ENCODE measurements at places on chromosomes 7 and 10.

DNA sequence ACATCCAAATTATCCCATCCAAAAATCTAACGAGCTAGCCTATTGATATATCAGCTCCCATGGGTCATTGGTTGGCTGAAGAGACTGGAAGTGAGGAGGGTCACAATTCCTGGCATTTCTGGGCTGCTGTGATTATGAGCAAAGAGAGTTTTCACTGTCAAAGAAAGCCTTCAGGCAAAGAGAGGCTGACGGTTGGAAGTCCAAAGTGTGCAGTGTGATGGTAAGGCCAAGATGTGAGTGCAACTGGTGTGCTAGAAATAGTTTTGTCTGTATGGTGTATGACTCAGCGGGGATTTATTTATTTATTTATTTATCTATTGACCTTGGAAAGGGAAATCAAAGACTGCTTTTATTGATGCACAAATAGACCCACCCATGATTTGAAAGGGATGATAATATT is 75.0 kb downstream of the AASS start:
- DNase-seq: no peak

- no peak for DNase-seq
Observed at GRCh38 chr10:9452056-9452455, 1397.6 kb downstream of the GATA3 start.

GRCh38 chr10:126081841-126082466 is 185.6 kb downstream of the FANK1 start:
- no peak for DNase-seq

DNA sequence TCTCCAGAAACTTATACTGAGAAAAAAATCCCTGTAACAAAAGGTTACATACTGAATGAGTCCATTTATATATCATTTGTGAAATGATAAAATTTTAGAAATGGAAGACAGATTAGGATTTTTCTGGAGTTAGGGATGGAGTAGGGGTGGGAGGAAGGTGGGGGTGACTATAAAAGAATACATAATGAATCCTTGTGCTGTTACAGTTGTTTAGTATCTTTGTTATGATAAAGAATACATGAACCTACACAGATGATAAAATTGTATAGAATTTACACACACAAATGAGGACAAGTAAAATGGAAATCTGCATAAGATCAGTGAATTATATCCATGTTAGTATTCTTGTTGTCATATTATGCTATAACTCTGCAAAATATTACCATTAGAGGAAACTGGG is 41.7 kb upstream of the CCSER2 start:
- DNase-seq: no peak

GRCh38 chr7:85757348-85757747 is 570.5 kb upstream of the SEMA3D start:
- no peak for DNase-seq

- DNase-seq: no peak
Observed at GRCh38 chr10:11150231-11150731, 132.6 kb downstream of the CELF2 start.

- DNase-seq: no peak
Observed at GRCh38 chr7:111014079-111014478, 76.8 kb upstream of the LRRN3 start.

DNA sequence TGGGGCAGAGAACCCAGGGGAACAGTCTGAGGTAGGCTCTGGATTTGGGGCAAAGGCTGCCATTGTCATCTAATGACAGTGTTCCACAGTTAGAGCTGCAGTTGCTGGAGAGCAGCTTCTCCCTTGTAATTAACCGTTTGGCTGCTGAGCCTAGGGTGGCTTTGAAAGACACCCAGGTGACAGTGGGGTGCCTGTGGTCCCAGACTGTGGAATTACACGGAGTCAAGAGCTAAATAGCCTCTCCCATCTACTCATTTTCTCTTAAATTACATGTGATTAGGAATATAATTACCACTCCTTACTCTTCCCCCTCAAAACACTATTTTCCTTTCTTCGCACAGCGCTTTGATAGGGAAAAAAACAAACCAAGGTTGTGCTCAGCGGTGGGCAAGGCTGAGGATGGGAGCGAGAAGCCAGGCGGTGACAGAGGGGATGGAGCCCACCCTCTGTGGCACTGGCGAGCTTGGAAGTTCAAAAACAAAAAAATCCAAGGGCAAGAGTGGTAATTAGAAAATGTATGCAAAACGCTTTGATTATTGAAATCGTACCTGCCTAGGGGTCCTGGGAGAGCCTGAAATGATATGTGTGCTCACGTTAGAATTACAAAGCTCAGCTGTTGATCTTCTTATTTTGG is 44.1 kb downstream of the BAMBI start:
- DNase-seq: no peak

DNA sequence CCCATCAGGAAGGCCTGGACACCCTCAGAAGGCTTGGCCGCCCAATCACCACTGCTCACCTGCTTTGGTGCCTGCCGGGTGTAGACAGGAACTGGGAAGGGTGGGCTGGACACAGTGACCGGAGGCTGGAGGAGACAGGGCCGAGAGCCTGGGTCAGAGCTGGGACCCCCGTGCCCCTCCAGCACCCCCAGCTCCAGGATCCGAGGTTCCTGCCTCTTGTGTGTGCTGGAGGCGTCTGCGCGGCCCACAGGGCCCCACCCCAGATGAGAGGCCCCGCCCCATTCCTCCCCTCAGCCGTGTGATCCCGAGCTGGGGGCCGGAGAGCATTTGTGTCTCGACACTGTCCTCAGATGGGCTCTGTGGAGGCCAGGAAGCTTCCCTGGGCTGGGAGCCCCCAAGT is 9.4 kb downstream of the ADAM8 start:
- no peak for DNase-seq
